Fibroblast of pulmonary artery (primary cell): ENCODE measurements at places on chromosomes 5 and 9.

GRCh38 chr9:98255061-98255577 is 330 bp downstream of the TBC1D2 start:
- DNase-seq: peak; percentile 52

DNA sequence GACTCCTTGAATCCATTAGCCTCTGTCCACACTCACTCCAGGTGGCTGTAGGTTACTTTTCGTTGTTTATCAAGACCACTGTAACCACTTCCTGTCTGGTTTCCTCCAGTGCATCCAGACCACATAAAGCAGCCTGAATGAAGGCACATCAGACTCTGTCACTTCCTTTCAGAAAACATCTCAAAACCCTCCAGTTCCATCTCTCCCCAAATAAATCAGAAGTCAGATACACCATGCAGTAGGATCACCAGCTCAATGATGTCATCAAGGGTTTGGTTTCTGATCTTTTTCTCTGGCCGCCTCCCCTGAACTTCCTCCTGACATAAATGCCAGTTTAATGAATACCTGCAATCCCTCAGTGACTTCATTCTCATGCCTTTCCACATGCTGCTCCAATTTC is 161.2 kb downstream of the ZNF462 start:
- no peak for DNase-seq

GRCh38 chr9:12469084-12469483 is 224.1 kb upstream of the TYRP1 start:
- DNase-seq: peak; percentile 1

DNA sequence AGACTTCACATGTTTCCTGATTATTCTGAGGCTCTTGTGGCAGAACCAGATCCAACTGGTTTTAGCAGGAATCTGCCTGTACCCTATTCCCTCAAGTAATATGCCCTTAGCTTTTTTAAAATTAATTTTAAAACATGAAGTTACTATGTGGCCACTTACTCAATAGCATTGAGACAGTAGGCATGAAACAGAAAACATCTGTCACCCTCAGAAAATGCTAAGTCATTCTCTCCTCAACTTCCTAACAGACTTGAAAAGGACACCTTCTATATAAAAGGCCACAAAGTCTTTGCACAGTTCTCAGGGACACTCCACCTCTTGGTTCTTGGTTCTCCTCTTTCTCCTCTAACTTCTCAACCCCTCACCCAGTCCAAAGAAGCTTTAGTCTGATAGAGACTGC is 277.8 kb downstream of the RAB3C start:
- DNase-seq: peak; percentile 47

GRCh38 chr9:135230386-135230765 is 142.9 kb downstream of the OLFM1 start:
- DNase-seq: no peak

DNA sequence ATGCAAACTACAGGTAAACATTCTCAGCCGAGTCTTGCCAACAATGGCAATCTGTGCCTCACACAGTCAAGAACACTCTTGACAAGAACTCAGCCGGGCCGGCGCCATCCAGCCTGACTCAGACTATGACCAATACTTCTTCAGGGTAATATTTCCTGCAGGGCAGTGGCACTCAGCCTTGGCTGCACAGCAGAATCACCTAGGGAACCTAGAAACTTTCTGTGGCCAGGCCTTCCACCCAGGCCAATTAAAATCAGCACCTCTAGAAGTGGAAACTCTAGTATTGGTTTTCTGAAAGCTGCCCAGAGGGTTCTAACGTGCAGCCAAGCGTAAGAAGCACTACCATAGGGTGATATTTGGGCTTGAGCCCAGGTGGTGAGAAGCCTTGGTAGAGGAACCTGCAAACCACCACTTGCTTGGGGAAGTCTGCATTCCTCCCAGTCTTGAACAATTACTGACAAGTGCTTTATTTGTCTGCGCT is 120.6 kb downstream of the TTLL11 start:
- DNase-seq: peak; percentile 51

GRCh38 chr9:18438300-18438925 is 35.5 kb upstream of the ADAMTSL1 start:
- peak; percentile 57 for DNase-seq

GRCh38 chr9:20023961-20024571 is 235.2 kb upstream of the SLC24A2 start:
- DNase-seq: no peak

DNA sequence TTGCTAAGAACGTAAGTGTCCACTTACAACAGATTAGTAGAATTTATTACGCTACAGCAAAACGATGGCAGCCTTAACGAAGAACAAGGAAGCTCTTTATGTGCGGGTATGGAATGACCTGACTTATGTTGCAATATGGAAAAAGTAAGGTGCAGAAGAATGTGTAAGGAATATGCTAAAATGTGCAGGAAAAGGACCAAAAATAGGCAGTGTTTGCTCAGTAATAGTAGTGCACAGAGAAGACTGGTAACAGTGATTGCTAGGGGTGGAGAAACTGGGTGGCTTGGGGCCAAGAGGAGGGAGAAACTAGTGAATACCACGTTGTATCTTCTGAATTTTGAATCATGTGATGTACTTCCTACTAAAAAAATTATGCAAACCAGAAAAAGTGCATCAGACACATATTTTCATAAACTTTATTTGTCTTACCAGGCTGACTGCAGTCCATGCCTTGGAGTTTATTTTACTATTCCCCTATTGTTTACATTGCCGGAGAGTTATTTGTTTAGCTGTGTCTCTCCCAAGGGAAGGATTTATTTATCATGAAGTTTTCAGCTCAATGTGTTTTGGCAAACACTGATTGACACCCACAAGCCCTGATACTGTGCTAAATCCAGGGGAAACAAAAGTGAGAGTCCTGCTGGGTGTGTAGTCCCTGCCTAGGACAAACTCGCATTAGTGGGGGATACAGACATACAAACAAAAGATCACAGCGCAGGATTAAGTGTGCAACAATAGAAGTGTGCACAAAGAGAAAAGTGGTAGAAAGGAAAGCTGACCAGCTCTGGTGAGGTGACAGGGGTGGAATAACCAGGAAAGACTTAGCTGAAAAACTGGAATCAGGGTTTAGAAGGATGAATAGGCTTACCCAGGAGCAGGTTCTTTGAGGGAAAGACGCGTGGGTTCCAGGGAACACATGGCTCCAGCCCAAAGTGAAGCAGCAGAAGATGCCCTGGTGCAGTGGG is 34.0 kb upstream of the ZNF484 start:
- DNase-seq: no peak

DNA sequence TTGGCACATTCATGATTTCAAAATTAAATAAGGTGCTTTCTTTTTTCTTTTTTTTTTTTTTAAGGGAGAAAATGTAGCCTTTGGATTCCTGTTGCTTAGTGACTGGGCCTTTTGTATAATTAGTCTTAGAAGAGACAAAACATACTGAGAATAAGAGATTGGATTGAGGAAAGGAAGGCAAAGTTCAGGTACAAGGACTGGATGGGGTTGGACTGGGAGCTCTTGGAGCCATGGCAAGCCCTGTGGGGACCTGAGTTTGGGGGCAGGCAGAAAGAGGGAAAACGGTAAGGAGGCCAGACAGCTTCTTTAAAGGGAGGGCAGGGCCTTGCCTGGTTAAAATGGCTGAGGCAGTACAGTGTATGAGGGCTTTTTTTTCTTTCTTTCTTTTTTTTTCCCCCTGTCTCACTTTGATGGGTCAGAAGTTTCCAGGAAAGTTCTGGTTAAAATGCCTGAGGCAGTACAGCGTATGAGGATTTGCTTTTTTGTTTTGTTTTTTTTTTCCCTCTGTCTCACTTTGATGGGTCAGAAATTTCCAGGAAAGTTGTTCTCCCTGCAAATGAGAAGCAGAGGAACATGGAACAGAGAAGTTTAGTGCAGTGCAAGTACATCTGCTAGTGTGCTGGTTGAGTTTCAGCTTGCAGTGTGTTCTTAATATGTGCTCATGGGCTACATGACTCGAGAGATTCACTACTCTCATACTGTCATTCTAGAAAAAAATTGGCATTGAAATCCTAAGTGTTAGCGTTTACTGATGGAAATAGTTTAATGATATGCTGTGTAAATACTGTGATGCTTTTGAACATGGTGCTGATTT is 16.8 kb downstream of the SNX18 start:
- no peak for DNase-seq

- no peak for DNase-seq
These were observed 81.4 kb downstream of the CD180 start for GRCh38 chr5:67115246-67115645.

DNA sequence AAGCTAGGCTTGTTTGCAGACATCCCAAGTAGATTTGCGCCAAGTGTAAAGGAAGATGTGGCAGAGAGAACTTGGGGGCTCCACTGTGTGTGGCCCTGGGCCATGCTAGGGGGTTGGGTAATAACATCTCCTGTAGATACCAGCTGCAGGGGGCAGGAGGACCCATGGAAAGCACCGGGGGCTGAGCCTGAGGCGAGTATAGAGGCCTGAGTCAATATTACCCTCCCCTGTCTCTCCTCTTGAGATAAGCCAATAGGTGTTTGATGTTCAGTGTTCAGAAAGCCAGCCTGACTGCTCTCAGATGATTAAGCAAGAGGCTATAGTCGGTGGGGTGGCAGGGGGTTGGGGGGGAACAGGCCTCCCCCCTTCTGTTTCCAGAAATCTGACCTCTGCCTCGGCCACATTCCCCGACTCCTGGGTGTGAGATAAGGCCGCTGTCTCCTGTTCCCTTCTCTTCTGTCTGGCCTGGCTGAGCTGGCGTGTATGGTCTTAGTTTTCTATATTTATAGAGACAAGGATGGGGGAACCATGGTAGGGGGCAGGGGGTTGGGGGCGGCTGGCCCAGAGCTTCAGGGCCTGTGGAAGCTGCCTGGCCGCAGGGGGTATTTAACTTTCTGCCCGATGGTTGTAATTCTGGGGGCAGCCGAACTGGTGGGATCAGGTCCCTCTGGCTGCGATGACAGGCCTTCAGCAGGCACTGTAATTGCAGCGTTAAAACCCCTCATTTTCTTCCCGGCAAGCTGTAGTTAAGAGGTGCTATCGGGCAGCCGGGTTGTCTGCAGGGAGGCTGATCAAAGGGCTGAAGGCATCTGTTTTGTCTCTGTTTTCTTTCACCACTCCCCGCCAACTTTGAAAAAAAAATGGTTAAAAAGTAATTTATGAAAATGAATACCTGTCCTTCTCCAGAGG is 292.0 kb downstream of the NSG2 start:
- no peak for DNase-seq

- DNase-seq: no peak
These were observed 177.8 kb downstream of the GABBR2 start for GRCh38 chr9:98530806-98531386.

DNA sequence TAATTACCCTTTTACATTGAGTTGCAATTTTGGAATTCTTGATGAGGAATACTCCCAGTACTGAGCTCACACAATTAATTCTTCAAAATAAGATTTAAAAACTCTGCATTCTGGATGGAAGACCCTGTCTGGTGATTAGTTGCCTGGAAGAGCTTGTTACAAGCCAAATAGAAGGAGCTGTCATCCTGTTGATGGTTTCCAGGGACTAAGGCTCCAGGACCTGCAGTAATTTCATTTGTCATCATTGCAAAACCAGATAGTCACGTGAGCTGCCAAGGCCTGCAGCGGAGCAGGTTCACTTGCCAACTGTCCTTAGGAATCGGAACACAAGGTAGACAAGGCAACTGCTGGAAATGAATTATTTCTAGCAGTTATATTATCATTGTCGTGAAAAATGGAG is 597.7 kb downstream of the CCDC171 start:
- peak; percentile 69 for DNase-seq
